ENCODE measurements at places on chromosomes 7 and 10. TPM values are rescaled to one million over a fixed set of nuclear protein-coding genes. Genes with fewer than 3 reads are reported as not detected.

The GTF2I gene
- total RNA-seq = 109 TPM

The GDF10 gene
- total RNA-seq = 11.1 TPM

The DOCK1 gene
- 69.7 TPM for total RNA-seq

The ARHGAP22 gene
- 60.2 TPM for total RNA-seq

The SAP25 gene
- not detected for total RNA-seq

The SRRM3 gene
- 1.3 TPM for total RNA-seq

The TRDMT1 gene
- total RNA-seq = 11.9 TPM

The ANKRD1 gene
- 1.4 TPM for total RNA-seq

Data from fibroblast of the aortic adventitia (primary cell).